ENCODE measurements at places on chromosomes 12 and 14.
A peak's percentile ranks its signal among the peaks of the same experiment; 100 is the strongest.

DNA sequence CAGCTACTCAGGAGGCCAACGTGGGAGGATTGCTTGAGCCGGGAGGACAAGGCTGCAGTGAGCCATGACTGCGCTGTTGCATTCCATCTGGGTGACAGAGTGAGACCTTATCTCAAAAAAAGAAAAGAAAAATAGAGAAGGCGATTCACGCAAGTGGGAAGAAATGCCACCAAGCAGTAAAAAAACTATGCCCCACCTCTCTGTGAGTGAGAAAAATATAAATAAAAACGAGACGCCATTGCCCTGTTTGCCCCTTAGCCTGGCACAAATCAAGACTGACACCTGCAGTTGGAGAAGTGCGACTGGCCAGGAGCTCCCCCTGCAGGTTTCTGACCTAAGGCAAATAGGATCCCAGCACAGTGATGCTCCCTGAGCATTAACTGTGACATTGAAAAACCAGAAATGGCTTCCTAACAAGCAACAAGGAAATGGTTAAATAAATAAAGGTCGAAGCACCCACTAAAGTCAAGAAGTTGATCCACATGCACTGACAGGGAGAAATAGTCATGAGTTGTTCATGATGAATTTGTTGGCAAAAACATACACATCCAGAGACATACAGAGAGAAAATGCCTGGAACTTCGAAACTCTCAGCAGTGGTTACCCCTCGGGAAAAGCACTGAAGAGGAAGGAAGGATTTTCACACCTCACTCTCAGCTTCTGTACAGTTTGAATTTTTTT, 21.1 kb downstream of the GSC start:
- DNase-seq = no peak

GRCh38 chr14:26175658-26176057, 422.2 kb downstream of the NOVA1 start:
- DNase-seq = no peak

DNA sequence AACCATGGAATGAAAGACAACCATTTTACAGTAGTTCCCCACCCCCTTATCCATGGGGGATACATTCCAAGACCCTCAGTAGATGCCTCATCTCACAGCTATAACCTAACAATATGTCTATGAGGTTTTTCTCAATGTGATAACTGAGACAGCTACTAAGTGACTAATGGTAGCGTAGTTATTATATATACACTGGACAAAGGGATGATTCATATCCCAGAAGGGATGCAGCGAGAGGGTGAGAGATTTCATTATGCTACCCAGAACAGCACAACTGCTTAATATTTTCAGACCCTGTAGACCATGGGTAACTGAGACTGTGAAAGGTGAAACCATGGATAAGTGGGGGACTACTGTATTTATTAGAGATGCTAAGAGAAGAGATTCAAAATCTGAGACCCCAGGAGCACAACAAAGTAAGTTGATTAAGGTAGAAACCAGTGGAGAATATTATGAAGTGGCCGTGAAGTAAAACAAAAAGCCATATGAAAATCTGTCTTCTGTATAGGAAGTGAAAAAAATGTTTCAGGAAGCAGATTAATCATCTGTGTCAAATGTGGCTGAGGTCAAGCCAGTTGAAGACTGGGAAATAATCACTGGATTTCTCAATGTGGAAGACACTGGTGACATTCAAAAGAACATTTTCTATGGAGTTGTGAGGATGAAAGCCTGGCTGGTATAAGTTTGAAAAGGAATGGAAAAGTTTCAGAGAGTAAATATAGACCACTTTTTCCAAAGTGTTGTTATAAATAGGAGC, 77.2 kb downstream of the RPL10L start:
- DNase-seq = no peak

GRCh38 chr12:91249054-91249453, 66.4 kb upstream of the DCN start:
- peak; percentile 85 for DNase-seq

DNA sequence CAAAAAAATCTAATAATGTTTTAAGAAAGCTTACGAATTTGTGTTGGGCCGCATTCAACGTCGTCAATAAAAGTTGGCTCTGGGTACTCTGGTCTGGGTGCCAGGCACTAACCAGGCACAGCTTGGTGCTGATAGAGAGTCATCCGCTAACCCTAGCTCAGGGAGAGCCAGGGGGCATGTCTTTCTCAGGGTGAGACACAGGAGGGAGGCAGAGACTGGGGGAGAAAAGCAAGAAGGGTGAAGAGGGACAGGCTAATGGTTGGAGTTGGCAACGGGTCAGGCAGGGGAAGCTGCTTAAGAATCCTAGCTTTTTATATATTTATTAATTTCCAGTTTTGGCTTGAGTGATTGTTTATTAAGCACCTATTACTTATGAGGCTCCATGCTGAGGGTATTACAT, 105.0 kb downstream of the CMKLR1 start:
- DNase-seq = peak; percentile 4

GRCh38 chr12:48037267-48037915, 33.1 kb upstream of the COL2A1 start:
- peak; percentile 33 for DNase-seq

DNA sequence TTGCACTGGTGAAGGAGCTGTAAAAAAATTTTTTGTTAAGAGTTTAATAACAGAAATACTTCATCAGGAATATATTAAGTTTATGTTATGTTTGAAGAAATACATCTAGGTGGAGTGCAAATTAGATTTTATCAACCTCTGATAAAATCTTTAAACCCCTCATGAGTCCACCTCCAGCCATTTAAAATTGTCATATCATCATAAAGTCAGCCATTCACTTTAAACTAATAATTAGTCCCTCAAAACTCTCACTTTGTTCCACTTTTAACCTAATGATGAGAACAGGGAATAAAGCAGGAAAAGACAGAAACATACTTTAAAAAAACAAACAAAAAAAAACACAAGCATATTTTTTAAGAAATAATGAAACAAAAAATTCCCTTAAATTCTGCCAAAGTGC, 25.1 kb downstream of the ZFC3H1 start:
- DNase-seq = no peak

DNA sequence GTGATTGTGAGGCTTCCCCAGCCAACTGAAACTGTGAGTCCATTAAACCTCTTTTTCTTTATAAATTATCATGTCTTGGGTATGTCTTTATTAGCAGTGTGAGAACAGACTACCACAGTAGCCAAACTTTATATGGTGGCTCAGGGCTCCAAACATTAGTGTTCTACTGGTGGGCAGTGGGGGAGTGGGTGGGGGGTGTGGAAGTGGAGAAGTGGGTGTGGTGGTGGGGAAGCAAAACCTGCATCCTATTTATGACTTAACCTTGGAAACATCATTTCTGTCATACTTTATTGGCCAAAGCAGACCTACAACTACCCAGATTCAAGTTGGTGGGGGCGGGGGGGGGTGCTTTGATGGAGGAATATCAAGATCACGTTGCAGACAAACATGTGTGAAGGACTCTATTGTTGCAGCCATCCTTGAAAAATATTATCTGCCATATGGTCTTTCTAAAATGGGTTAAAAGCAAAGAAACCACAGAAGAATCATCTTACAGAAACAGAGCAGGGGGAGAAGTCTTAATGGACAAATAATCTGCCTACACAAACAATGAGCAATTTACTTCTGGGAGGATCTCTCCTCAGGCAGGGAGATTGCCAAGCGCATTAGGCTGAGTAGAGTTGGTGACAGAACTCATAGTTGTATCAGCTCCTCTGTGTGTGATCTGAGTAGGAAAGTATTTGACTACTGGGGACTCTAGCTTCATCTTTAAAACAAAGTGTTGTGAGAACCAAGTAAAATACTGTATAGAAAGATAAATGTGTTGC, 1.4 kb upstream of the PWP1 start:
- DNase-seq = no peak

GRCh38 chr12:96371790-96372699, 28.2 kb downstream of the CDK17 start:
- DNase-seq = no peak

DNA sequence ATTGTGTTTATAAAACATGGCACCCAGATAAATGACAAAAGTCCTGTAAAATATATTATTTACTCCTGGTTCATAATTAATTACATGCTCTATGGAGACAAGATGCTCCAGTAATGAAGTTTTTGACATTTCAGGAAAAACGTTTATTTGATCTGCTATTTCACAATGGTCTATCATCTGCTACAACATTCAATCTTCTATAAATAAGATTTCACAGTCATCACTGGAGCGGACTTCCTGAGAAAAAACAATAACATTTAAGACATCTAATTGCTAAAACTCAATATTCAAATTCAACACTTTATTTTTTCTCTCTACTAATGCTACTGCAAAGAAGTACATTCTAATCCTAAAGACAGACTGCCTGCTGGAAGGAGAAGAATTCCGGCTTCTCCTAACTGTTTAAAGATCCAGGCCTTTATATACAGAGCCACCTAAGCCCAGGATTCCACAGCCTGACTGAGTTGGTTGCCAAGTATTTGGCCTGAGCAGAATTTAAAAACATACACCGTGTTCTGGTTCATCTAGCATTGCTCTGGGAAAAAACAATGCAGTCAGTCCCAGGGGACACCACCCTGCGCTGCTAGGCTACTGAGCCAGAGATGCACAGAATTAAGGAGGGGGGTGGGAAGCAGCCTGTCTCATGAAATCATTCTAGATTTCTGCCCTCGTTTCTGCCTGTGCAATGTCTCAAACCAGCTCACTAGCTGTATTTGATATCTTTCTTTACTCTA, 58.0 kb downstream of the TMTC1 start:
- DNase-seq = peak; percentile 87

DNA sequence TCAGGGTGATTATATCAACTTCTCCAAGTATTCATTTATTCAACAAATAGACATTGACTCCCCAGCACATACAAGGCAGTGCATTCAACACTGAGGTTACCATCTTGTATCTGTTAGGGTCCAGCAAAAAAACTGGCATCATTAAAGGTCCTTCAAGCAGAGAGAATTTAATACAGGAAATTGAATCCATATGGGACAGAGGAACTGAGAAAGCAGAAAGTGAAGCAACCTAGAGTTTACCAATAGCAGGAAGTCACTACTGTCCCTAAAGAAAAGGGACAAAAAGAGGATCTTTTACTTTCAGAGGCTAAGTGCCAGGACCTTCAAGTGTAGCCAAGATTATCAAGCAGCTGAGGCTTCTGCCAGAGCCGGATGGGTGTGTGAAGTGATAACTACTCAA, 237.8 kb upstream of the TBX3 start:
- DNase-seq = no peak

GRCh38 chr12:121980892-121981272, 40.8 kb upstream of the BCL7A start:
- no peak for DNase-seq

DNA sequence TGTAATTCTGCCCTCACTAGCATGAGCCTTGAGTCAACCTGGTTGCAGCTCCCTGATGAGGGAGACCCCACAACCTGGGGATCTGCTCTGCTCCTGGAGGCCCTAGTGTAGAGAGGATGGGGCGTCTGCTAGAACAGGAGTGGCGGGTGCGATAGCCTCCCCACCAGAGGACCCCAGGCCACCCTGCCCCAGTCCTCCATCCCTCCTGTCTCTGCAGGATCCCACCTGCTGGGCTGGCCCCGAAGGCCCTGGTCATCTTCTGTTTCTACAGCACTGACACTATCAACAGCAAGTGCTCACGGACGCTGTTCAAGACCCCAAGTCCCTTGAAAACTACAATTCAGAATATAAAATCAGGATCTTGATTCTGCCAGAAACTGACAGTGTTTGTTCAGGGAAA, 15.2 kb downstream of the ANHX start:
- DNase-seq = no peak

DNA sequence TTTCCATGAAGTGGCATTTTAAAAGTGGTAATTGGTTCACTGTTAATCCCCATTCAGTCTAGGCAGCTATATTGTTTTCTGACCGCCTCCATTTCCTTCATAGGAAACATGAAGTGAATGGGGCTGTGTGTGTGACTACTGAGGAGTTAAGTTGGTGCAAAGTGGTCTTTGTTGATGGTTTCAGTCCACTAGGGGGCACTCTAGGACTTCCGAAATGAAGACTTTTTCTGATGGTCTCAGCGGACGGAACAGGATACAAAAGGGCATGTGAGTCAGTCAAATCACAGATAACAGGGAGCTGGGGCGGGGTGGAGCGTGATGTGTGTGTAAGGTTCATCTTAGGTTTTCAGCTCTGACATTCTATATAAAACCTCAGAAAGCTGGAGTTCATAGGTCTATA, 240.1 kb upstream of the OR4E1 start:
- peak; percentile 71 for DNase-seq

DNA sequence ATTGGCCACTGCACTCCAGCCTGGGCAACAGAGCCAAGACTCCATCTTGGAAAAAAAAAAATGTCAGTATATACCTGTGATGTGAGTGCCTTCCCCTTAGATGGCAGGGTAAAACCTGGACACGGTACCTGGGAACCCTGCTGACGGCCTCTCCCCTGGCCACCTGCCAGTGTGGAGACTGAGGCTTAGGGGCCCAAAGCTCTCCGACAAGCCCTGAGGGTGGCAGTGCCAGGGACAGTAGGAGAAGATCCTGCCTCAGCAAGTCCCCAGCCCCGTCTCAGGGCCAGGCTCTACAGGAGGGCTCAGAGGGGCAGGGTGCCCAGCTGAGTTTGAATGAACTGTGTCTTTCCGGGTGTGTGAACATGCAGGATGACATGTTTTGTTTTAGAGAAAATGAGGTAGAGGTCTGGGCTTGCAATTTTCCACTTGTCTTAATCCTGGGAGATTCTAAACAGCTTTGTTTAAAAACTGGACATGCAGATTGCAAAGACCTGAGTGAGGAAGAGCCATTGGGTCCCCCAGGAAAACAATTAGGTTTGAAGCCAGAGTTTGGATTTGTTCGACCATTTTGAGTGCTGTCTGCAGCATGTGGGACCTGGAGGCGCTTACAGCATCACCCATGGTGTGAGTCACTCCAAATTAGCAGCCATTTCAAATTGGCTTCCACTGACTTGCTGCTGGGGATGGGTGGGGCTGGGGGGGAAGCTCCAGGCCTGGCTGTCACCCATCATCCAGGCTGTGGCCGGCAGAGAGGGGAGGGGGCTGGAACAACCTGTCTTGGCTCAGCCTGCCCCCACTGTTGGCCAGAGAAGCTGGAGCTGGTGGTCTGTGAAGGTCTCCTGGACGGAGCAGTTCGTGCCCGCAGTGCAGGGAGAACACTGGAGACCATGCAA, 10.8 kb downstream of the TSPAN9 start:
- DNase-seq = no peak

GRCh38 chr12:86613311-86613710, 357.1 kb upstream of the MGAT4C start:
- peak; percentile 13 for DNase-seq

- peak; percentile 19 for DNase-seq
Observed at GRCh38 chr12:21774358-21775132, at the start of gene KCNJ8. TSS of gene KCNJ8 (minus strand) at chr12:21774706. CDS start at chr12:21773616, 1,090 bp downstream.

- DNase-seq = peak; percentile 86
Observed at GRCh38 chr12:46523863-46524770, 151.5 kb upstream of the SLC38A2 start.

- DNase-seq = peak; percentile 70
Observed at GRCh38 chr12:120529641-120530417, 871 bp upstream of the COQ5 start.

GRCh38 chr12:11875414-11875935, 195.3 kb upstream of the BCL2L14 start:
- no peak for DNase-seq

Data from fibroblast of villous mesenchyme (primary cell).